Panc1 (cell line): ENCODE measurements at places on chromosomes 7 and 10.

DNA sequence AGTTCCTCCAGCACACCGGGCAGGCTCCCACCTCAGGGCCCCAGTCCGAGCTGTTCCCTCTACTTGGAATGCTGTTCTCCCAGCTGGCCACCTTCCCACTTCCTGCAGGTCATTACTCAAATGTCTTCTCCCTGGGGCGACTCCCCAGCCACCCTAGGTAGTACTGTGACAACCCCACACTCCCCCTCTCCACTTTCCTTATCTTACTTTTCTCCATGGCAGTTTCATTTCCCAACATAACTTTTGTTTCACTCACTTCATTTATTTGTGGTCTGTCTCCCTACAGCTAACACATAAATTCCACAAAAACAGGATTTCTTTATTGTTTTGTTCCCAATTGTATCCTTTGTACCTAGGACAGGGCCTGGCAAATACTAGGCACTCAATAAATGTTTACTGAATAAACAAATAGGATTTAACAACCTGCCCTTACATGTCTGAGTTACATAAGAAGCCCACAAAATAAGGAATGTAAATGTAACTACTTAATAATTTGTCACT lies 76.5 kb downstream of the JAZF1 start:
- no peak for DNase-seq

DNA sequence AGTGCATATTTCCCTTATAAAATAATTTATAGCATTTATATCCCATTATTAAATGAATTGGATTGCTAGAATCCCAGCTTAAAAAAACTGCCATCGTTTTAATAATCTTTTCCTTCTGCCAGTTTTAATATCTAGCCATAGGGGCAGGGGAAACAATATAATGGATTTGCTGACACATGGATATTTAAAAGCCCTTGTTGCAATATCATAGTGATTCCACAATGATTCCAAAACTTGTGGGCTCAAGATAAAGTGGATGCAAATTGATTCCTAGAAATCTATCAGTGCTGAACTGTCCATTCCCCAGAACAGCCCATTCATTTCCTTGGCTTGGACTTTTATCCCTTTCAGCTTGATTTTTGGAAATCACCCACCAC lies 2.6 kb downstream of the CPA2 start:
- DNase-seq: no peak

DNA sequence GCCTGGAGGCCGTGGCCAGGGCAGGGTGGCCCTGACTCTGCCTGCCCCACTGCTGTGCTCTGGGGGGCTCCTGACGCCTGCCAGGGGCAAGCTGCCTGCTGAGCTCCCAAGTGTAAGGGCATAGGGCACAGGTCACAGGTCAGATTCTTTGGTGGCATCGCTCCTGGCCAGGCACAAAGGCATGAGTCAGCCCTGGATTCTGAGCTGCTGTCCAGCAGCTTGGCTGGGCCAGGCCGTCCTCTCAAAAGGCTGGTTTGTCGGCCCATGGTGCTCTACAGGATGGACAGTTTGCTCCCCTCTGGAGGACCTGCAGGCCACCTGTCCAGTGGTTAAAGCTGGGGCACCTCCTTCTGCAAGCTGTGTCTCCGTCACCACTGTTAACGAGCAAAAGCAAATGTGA lies 2.9 kb downstream of the ADGRA1 start:
- DNase-seq: no peak

GRCh38 chr7:327233-327931 lies 37.4 kb downstream of the FOXL3 start:
- DNase-seq: no peak

GRCh38 chr7:148274118-148274517 lies 316.4 kb upstream of the C7orf33 start:
- DNase-seq: no peak

GRCh38 chr10:92574548-92575261 lies 812 bp upstream of the IDE start:
- no peak for DNase-seq

DNA sequence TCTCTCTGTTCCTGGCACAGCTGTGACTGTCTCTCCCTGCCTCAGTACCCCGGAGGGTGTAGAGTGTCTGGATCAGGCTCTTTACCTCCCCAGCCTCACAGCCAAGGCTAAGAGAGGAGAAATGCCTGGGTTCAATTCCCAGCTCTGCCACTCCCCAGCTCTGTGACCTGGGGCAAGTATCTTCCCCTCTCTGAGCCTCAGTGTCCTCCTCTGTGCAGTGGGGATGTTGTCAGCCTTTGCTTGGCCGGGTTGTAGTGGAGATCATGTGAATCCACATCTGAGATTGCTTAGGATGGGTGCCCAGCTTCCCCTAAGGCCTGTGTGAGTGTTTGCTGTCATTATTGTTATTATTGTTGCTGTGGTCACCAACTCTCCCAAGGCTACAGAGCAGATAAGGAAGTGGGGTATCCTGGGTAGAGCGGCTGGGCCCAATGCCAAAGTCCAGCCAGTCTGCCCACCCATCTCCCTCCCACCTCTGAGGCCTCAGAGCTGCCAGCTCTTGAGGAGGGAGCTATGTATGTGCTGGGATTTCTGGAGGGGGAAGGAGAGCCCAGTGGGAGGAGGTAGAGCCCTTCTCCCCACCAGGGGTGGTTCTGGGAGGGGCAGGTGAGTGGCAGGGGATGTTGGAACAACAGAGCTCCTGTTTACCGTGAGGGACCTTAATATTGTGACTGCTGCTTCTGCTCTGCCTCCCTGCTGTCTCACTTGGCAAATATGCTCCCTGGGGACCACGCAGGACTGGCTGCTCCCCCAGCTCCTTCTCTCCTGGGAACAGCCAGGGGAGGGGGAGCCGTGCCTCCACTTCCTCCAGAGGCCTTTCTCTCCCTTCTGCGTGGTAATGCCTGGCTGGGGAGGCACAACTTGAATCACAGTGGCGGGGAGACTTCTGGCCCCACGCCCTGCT lies 170.5 kb downstream of the RPS24 start:
- no peak for DNase-seq

DNA sequence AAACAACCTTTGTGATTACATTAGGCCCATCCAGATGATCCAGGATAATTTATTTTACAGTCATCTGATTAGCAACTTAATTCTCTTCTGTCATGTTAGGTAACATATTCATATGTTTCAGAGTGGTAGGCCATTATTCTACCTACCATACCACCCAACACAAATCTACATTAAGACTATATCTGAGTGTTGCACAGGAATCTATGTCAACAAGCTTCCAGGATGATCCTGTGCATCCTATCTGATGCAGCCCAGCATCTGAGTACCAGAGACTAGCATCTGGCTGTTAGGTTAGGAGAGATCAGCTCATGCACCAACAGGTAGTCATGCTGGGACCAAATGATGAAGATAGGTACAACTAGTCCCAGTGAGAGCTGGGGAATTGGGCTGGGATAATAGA lies 1.3 kb upstream of the DDX56 start:
- no peak for DNase-seq
